ENCODE measurements at places on chromosomes 7 and 10.

DNA sequence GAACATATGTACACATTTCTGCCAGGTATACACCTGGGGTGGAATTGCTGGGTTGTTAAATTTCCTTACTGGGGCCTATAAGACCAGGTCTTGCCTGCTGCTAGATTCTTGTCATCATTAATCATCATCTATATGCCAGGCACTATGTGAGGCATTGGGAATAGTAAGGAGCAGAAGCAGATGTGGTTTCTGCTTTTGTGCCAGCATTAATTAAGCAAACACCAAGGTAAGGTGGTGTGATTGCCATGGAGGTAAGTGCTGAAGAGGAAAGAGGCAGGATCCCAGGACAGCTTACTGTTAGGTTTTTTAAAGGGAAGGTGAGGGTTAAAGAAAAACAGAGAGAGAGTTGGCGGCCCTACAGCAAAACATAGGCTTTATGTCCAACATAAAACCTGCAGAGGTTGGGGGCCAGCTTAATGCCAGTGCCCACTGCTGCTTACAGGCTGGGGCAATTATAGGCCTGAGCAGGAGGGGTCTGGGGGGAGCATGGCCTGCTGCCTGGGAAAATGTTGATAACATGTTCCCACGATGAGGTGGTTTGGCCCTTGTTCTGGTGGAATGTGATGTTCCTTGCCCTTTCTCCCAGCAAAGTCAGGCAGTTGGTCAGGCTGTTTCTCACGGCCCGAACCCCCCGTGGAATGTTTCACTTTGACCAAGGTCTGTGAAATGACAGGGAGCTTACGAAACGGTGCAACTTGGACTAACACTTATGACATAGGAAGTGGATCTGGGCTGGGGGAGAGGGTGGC, 93.9 kb downstream of the RBM20 start:
- no peak for DNase-seq
- no peak overlapping the region for H3K4me3 ChIP-seq
- H3K36me3 ChIP-seq, result peaks cover 4% of the 10 kb centered on the region

DNA sequence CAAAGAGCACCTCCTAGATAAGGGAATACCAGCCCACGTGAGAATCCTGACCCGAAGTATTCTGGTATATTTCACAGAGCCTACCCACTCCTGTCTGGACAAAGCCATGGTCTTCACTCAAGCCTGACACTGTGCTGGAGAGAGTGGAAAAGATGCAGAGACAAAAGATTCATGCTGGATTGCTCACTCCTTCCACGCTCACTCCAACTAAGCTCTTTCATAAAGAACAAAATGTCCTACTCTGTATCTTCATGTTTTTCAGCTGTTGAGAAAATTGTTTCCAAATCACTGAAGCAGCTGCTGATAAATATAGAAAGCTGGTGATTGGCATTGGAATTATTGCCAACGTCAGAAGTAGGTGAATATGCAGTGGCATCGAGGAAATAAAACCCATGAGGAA, 106.0 kb downstream of the ABLIM1 start:
- H3K4me1 ChIP-seq, result no peaks in the 10 kb centered on the region
- H3K27ac ChIP-seq, result no peak overlapping the region
- no peak for DNase-seq

DNA sequence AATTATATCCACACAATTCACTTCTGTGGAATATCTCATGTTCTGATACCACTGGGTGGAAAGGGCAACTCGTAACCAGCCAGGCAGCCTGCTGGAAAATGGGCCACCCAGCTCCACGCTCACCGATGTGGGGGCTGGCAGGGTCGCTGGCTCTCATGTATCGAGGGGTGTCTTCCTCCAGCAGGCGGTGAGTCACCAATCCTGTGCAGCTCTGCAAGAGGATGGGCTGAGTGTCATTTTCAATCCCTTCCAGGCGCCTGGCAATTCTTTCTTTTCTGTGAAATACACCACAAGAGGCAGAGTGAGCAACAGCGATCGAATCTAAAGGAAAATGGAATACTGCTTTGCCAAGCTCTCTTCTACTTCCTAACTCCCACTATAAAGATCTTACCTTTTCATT, 80.1 kb downstream of the SVIL start:
- DNase-seq, result no peak
- H3K4me3 ChIP-seq, result peak overlapping the region; percentile 2
- H3K27ac ChIP-seq, result no peak overlapping the region
- peaks cover 25% of the 10 kb centered on the region for H3K36me3 ChIP-seq

DNA sequence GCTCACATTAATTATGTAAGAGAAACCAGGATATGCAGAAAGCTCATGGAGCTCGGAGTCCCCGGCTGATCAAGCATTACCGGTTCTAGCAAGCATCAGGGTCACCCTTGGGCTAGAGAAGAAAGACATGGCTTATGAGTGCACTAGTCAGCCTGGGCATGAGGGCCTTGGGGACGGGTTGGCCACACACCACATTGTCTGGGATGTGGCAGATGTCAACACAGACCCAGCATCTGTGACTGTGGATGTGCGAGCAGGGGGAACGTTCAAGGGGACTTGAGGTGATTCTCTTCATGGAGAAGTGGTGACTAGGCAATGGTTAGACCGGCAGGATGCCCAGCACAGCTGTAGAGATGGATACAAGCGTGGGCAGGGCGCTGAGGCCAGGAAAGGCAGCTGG, 13.7 kb downstream of the ZMIZ2 start:
- no peak for DNase-seq
- peaks cover 1% of the 10 kb centered on the region for H3K27me3 ChIP-seq
- H3K4me3 ChIP-seq, result peak overlapping the region; percentile 42
- no peak overlapping the region for H3K27ac ChIP-seq
- no peaks in the 10 kb centered on the region for H3K4me1 ChIP-seq

- no peaks in the 10 kb centered on the region for H3K36me3 ChIP-seq
- H3K27ac ChIP-seq, result no peak overlapping the region
- no peak overlapping the region for H3K4me3 ChIP-seq
- no peaks in the 10 kb centered on the region for H3K4me1 ChIP-seq
Observed at GRCh38 chr10:108673741-108674140, 1249.6 kb downstream of the XPNPEP1 start.

- H3K27me3 ChIP-seq, result no peaks in the 10 kb centered on the region
- no peaks in the 10 kb centered on the region for H3K4me1 ChIP-seq
- no peak for DNase-seq
- H3K36me3 ChIP-seq, result no peaks in the 10 kb centered on the region
- H3K4me3 ChIP-seq, result no peak overlapping the region
Observed at GRCh38 chr7:8638076-8638475, 204.7 kb downstream of the NXPH1 start.

GRCh38 chr7:38242814-38243213, 30.6 kb downstream of the TARP start:
- H3K27me3 ChIP-seq, result no peaks in the 10 kb centered on the region
- no peaks in the 10 kb centered on the region for H3K36me3 ChIP-seq
- H3K27ac ChIP-seq, result no peak overlapping the region

GRCh38 chr10:118571123-118571522, 24.3 kb downstream of the PRLHR start:
- DNase-seq, result no peak
- no peak overlapping the region for H3K4me3 ChIP-seq
- no peak overlapping the region for H3K27ac ChIP-seq
- H3K4me1 ChIP-seq, result no peaks in the 10 kb centered on the region
- H3K36me3 ChIP-seq, result no peaks in the 10 kb centered on the region
- peaks cover 5% of the 10 kb centered on the region for H3K27me3 ChIP-seq

DNA sequence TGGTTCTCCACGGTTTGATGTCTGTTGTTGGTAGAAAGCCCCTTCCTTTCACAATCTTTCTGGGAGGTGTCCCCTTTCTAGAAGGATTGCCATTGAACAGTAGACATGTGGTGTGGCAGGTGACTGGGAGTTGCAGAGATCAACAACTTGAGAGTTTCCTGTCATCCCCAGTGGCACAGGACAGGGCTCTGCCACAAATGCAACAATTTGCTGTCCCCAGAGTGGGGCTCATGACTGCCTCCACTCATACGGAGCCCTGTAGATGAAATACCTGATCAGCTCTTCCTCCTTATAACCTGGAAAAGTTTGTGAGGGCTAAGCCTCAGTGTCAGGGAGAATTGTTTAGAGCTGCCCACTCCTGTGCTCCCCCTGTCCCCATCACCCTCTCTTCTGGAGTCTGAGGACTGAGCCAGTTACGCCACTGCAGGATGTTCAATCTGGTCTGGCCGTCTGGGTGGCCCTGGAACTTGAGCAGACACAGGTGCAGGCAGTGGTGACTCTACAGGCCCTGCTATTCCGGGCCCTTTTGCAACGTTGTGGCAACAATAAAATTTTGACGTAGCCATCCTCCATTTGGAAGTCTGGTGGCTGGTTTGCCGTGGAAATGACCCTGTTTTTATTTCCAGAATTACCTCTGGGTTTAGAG, 6.5 kb downstream of the DBNL start:
- DNase-seq, result no peak
- peaks cover 19% of the 10 kb centered on the region for H3K4me1 ChIP-seq
- H3K27me3 ChIP-seq, result peaks cover 6% of the 10 kb centered on the region
- H3K36me3 ChIP-seq, result peaks cover 4% of the 10 kb centered on the region
- H3K27ac ChIP-seq, result no peak overlapping the region

GRCh38 chr10:74453169-74453568, 302.1 kb downstream of the ADK start:
- no peaks in the 10 kb centered on the region for H3K36me3 ChIP-seq
- DNase-seq, result no peak
- H3K27ac ChIP-seq, result no peak overlapping the region

DNA sequence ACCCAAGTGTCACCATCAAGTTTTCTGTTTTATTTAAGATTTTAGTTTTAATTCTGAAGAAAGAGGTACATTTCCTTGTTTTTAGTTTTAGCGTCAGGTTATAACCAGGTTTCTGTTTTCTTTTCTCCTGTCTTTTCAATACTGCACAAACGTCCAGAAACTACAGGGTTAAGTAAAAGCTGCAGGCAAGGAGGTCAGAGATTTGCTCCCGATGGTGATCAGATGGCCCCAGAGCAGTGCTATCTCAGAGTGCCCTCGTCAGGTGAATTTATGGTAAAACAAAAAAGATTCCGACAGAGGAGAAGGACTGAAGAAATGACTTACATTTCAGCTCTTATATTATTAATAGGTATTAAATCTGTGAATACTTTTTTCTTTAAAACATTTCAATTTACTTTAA, 128.2 kb downstream of the STRA8 start:
- no peak for DNase-seq
- H3K27ac ChIP-seq, result no peak overlapping the region
- no peak overlapping the region for H3K4me3 ChIP-seq
- H3K4me1 ChIP-seq, result no peaks in the 10 kb centered on the region

DNA sequence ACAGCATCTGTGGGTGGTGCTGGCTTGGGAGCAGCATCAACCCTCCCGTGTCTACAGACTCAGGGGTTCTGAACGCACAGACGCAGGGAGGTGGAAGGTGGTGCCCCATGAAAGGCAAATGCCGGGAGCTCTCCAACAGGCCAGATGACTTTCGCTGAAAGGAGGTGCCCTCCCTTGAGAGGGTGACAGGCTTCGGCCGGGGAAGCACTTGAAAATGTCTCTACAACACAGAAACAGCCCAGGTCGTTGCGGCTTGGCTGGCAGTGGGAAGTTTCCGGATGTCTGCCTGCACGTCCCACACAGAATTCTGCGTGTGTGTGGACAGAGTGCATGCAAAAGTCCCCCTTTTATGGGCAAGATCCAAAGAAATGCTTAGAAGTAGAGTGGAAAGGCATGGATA, 239.6 kb downstream of the SKAP2 start:
- no peak for DNase-seq
- no peak overlapping the region for H3K27ac ChIP-seq
- no peaks in the 10 kb centered on the region for H3K4me1 ChIP-seq

DNA sequence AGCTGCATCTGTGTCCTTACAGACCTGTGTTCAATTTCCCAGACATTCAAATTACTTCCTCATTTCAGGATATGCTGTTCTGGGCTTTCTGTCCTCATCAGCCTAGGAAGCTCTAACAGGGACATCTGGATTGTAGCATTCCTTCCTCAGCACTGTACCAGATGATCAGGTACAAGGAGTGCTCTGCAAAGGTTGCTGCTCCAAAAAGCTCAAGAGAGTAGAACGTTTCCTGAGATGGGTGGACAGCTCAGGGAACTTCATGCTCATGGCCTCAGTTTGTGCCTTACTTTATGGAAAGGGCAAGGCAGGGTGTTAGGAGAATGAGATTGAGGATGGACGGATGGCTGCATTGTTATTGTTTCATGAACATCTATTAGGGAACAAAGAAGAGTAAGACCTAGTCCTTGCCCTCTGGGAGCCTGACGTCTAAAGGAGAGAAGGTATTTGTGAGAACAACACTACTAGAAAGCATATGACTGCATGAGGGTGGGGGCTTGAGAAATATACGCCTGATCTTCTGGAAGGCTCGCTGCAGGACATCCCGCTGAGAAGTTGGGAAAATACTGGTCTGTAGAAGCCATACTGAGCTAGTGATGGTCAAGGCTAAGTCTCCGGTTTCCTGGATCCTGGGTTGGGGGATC, 10.5 kb upstream of the ZNF212 start:
- peaks cover 15% of the 10 kb centered on the region for H3K36me3 ChIP-seq
- H3K4me3 ChIP-seq, result peak overlapping the region; percentile 47
- H3K27ac ChIP-seq, result no peak overlapping the region
- peaks cover 12% of the 10 kb centered on the region for H3K27me3 ChIP-seq
- no peak for DNase-seq
- H3K4me1 ChIP-seq, result peaks cover 4% of the 10 kb centered on the region

DNA sequence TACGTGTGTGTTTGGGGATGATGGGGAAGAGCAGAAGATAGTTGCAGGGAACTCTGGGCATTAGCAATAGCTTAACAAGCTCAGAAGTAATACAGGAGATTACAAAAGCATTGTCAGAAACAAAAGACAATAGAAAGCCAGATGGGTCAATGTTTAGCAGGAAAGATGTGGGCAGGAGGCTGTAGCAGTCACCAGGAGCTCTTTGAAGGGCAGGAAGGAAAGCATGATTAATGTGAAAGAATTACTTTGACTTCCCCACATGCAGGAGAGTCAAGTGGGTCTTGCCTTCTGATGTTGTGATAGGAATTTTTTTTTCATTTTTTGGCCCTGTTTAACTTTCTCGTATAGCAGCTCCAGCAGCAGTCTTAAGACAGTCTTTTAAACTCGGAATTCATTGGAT, 6.0 kb upstream of the SMNDC1 start:
- H3K4me3 ChIP-seq, result peak overlapping the region; percentile 34
- no peaks in the 10 kb centered on the region for H3K36me3 ChIP-seq
- H3K4me1 ChIP-seq, result peaks cover 36% of the 10 kb centered on the region
- peaks cover 2% of the 10 kb centered on the region for H3K27me3 ChIP-seq

DNA sequence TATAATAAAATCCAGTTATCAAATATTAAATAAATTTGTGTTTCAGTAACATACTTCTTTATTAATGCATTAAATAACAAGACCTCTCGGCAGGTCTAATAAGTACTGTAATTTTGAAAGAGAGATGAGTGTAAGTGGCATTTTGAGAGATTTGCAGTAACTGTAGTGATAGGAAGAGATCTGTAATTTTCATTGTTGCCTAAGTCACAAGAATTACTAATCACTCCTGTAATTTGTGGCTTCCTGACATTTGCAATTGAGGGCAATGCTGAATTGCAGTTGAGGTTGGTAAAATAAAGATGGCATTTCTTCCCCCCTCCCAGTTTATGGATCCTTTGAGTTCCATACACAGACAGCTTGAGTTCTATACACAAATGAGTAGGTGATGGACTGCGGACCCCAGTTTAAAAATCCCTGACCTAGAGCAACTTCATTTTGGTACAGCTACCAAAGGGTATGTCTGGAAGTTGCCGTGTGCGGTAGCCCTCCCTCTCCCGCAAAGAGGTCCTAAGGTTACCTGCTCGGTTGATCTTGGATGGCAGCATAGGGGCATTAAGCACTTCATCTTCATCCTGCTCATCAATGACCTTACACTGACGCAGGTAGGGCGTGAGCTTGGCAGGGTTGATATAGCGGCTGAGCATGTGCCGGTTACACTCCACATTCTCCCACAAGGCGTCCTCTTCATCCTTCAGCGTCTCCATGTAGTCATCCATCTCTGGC, 96.4 kb downstream of the CARD11 start:
- no peak for DNase-seq
- no peak overlapping the region for H3K4me3 ChIP-seq
- H3K36me3 ChIP-seq, result peaks cover 4% of the 10 kb centered on the region
- H3K4me1 ChIP-seq, result no peaks in the 10 kb centered on the region
